ENCODE measurements at places on chromosomes 3 and 15.

- no peak for DNase-seq
Observed at GRCh38 chr15:65081758-65082157, 5.2 kb downstream of the KBTBD13 start.

DNA sequence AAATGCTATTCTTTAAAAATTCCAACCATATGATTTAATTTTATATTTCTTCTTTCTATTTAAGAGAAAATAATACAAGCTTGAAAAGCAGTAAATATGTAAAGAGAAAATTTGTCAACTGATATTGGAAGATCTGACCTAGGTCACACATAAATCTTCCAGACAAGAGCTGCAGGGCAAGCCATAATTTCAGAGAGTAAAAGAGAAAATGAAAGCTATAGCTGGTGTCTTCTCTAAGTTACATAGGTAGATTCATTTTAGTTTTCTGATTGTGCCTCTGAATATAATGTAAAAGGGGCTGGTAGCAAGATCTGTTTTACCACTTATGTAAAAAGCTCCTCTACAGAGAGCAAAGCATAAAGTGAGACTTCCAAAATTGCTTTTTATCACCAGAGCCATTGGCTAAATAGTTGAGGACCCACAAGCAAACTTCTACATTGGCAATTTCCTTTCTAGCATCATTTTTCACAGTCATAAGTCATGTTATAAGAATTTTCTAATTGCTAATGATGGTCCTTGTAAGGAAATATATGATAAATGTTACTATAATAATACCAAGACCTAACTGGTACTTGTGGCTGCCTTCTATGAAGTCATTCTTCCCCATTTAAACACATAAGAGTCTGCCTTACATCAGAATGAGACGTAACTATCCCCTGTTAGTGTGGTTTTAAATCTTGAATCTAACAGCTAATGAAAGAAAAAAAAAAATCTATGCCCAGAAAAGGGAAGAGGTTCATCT lies 80.8 kb upstream of the SKOR1 start:
- DNase-seq: no peak

DNA sequence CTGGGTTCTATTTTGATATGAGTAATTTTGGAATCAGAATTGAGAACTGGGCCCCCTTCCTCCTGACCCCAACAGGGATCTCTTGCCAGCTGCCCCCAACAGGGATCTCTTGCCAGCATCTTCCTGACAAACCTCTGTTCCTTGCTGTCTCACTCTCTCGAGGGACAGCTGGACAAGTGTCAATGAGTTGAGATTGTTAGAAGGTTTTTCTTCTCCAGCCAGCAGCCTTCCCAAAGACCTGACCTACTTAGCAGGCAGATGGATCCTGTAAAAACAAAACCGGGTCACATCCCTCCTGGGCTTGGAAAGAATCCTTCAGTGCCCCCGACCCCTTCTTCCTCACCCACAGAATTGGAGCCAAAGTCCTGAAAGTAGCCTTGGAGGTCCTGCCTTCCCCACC lies 21.6 kb downstream of the LIMD1 start:
- no peak for DNase-seq

- peak; percentile 25 for DNase-seq
Observed at GRCh38 chr3:140863580-140864009, 78.0 kb upstream of the SLC25A36 start.

- no peak for DNase-seq
Observed at GRCh38 chr3:31559872-31560534, 27.3 kb downstream of the STT3B start.

DNA sequence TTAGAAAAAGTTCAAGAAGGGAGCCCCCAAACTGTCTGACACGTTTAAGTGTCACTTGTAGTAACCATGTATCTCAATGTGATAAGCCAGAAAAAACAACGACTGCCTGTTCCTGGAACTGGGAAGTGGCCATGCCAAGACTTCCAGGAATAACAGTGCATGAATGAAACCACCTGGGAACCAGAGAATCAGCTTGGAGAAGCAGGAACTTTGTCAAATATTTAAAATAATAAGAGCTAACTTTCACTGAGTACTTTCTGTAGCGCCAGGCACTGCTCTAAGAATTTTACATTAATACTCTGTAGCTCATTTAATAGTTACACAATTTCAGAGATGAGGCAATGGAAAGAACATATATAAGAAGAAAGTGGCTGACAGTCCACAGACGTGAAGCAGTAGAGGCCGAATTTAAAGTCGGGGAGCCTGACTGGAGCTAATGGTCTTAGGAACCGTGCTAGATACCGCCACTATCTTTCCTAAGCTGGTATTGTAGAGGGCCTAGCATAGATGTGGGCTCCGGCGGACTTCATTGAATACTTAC lies 876 bp downstream of the PLSCR1 start:
- no peak for DNase-seq

- DNase-seq: no peak
Observed at GRCh38 chr3:196920733-196921132, 21.6 kb downstream of the NCBP2 start.

DNA sequence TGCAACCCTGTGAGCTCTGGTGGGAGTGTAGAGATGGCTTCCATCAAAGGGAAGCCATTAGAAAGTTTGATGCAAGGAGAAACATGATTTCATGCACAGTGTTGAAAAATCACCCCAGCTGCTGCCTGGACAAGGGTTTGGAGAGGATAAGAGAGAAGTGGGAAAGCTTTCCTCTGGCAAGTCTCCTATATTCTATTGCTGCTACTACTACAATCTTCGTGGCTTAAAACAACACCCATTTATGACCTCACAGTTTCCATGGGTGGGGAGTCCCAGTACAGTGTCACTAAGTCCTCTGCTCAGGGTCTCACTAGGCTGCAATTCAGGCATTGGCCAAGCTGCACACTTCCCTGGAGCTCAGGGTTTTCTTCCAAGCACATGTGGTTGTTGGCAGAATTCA lies 229.3 kb downstream of the TAFA4 start:
- no peak for DNase-seq

DNA sequence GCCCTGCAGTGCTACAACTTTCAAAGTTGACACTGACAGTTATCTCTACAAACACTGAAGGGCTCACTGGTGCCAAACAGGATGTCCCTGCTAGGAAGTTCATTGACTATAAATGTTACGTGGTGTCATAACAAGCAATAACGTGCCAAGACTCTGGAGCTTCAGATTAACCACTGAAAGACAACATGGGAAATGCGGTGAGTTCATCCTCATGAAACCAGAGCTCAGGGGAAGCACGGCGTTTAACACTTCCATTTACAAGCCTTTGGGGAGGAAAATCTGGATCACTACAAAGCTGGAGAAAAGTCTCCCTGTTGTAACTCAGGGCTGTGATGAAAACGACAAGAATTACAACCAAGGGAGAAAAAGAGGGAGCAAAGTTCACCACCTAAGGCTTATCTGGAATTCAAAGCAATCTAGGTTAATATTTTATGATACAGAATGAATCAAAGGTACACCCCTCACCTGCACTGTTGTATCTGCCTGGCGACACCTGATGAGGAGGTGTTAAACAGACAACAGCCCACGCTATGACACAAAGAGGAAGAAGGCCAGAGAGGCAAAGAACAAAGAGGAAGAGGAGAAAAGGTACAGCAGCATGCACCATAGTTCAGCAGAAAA lies 27.0 kb downstream of the SHQ1 start:
- DNase-seq: no peak

GRCh38 chr15:63436872-63437375 lies 55.3 kb upstream of the CA12 start:
- DNase-seq: no peak

DNA sequence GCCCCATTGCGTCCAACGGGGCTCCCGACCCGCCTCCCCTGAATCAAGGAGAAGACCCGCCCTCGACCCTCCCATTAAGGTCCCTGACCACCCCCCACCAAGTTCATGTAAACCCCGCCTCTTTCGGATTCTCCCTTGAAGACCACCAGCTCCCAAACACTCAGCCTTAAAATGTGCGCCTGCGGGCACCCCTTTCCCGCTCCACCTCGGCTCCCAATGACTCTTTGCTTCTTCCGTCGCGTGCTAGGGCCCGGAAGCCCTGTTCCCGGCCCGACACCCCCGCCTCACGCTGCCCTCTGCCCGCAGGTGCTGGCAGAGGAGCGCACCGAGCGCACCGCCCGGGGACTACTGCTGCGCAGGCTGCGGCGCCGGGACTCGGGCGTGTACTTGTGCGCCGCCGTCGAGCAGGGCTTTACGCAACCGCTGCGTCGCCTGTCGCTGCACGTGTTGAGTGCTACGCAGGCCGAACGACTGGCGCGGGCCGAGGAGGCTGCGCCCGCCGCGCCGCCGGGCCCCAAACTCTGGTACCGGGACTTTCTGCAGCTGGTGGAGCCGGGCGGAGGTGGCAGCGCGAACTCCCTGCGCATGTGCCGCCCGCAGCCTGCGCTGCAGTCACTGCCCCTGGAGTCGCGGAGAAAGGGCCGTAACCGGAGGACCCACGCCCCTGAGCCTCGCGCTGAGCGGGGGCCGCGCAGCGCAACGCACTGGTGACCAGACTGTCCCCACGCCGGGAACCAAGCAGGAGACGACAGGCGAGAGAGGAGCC lies 2.7 kb upstream of the LSMEM2 start:
- DNase-seq: no peak

DNA sequence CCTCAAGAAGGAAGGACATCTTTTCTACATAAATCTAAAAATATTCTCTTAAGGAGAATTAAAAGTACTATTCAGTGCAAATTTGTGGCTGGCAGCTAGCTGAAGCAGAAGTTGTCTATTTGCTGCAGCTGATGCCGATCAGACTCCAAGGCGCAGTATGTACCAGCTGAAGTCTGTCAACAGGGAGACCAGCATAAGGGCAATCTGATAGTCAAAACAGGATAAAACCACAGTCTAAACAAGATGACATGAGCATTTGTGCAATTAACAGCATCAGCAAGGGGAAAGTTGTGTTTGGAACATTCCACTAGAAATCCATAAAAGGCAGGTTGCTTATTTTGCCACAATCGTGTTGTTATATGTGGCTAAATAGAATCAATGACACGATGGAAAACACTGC lies 198.2 kb upstream of the ROBO2 start:
- no peak for DNase-seq

DNA sequence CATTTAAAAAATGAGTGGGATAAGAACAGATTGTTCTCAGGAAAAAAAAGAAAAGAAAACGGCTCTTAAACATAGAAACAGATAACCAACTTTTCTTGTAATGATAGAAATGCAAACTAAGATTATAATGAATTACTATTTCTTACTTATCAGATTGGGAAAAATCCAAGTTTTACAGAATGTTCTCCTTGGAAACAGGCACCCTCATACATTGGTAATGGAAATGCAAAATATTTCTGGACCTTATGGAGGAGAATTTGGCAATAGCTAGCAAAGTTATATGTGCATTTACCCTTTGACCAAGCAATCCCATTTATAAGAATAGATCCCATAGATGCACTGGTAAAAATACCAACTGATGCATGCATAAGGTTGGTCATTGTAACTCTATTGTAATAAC lies 3.7 kb upstream of the ANKDD1A start:
- DNase-seq: no peak

DNA sequence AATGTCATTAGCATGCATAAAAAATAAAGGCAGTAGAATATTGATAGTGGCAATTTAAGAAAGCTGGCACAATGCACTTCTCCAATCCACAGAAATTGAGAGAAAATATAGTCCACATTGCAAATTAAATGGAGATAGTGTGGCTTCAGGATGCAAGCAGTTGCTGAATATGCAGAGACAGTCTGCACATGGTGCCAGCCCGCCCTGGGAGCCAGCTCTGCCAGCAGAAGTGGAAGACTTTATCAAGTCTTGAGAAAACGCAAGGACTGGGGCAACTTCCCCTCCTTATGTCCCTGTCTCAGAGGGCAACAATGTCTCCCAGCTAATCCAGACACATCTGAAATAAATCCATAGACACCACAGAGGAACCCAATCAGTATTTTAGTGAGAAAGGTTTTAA lies 57.2 kb downstream of the MB21D2 start:
- DNase-seq: no peak

DNA sequence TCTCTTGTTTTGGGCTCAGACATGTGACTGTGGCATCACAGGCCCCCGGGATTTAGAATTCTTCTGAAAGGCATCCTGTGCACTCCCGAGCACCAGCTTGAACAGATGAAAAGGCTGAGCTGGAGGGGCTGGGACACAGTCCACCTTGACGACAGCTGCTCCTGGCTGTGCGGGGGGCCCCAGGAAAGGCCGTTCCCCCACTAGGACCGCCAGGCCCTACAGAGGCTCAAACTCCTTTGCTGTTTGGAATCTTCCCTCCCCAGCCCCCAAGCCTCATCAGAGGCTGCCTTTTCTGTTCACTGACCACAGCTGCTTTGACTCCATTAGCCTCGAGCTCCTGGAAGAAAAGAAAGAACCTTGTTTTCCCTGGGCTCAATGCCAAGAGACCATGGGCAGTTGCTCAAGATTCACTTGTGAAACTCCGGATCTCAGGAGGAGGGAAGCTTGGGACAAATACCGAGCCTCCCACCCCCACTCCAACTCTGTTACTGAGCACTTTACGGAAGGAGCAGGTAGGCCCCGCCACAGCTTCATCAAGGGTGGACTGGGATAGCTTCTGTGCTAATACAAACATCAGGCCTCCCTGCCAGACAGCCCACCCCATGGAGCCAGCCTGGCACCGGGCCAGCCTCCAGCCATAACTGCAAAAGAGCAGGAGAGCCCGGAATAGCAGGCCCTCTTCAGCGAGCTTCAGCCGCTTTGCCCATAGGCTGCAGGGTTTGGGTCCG lies 15.7 kb downstream of the CIDEC start:
- DNase-seq: no peak

DNA sequence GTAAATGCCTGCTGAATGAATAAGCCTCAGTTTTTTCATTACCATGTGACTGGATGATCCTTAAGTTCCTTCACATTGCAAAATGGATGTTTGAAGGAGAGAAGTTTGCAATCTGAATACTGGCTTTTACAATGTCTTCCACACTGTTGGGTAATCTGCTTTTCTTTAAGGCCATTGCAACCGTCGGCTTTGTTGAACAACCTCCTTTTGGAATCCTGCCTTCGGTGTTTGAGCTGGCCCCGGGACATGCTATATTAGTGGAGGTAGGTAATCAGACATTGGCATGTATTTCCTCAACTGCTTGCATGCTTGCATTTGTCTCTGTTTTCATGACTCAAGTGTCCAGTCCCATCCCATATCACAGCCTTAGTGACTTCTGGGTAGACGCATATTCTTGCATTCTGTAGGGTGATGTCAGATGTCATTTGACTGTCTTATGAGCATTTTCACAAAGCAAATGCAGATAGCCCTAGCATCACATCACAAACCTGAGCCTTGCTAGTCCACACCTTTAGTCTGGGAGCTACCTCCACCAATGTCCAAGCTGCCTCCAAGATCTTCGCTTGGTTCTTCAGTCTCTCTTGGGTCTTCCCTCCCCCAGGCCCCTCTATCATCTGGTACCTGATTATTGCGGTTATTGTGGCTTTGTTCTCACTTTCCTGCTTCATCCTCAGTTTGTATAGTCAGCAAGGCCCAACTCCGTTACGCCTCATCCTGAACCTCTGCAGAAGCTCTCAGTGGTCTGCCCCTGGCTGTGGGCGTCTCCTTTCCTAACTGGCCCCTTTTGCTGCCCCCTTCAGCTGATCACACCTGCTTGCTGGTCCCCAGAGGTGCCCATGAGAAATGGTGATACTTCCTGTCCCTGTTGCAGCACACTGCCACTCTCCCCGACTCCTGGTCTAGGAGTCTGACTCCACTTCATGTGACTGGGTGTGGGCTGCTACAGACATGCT lies 48.5 kb downstream of the ACAA1 start:
- DNase-seq: no peak
